ENCODE measurements at places on chromosomes 12 and 14.

DNA sequence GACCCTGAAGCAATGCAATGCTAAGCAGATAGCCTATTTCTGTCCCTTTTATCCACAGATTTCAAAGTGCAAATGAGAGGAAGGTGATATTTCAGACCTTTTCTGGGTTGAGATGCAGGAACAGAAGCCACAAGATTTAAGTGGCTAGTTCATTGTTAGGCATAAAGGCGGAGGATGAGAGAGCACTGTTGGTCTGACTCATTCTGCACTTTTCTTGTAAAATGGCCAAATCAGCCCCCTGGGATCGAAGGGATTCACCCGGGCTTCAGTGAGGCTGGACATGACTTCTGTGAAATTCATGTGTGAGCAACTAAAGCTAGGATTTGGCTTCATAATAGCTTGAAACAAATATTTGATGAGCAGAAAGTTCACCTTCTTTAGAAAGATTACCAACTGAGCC is 101.9 kb upstream of the OVCH1 start:
- DNase-seq = peak; percentile 54

- DNase-seq = peak; percentile 47
Measured at GRCh38 chr12:57552835-57553313, 3.0 kb downstream of the KIF5A start.

GRCh38 chr12:103785243-103786031 is 55.6 kb downstream of the NT5DC3 start:
- no peak for DNase-seq

GRCh38 chr12:12922191-12922616 is 29.8 kb downstream of the GPRC5D start:
- DNase-seq = peak; percentile 63

GRCh38 chr14:22225516-22226140 is 363.4 kb downstream of the DAD1 start:
- peak; percentile 63 for DNase-seq

GRCh38 chr14:22448905-22449599 is 140.0 kb downstream of the DAD1 start:
- DNase-seq = no peak

DNA sequence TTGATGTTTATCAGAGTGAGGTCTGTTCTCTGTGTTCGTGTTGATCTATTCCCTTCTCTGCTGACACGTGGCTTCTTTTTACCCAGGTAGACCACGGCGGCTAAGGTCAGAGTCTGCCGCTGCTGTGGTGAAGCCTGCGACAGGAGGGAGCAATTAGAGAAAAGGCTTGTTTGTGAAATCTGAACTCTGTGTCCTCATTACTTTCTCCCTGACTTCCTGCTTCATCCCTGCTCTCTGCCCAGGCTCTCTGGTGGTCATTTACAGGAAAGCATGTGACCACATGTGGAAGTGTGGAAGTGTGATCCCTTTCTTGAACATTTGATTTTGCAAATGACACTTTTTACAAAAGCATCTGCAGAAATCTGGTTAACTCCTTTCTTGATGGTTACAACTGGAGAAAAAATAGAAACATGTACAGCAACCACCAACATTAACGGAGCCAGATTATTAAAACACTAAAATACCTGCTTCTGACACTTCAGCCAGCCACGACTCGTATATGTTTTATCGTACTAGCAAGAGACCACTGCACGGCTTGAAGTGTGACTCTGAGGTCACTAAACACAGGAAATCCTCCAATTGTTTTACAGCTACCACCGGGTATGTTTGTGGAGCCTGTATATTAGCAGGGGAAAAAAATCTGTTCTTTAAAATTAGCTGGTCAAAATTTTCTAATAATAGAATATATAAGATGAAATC is 388.6 kb upstream of the TMPO start:
- no peak for DNase-seq

- DNase-seq = no peak
Measured at GRCh38 chr12:77040231-77040630, 25.1 kb downstream of the E2F7 start.

GRCh38 chr14:33369972-33370371 is 431.3 kb downstream of the NPAS3 start:
- no peak for DNase-seq
